ENCODE measurements at places on chromosomes 6 and 20.
A peak's percentile ranks its signal among the peaks of the same experiment; 100 is the strongest.

GRCh38 chr6:136408204-136408603 lies 118.6 kb upstream of the BCLAF1 start:
- peak; percentile 28 for DNase-seq

- no peak for DNase-seq
Measured at GRCh38 chr6:164303102-164303964, 888.8 kb downstream of the QKI start.

- no peak for DNase-seq
Measured at GRCh38 chr6:142316791-142317368, 15.1 kb downstream of the ADGRG6 start.

- no peak for DNase-seq
Measured at GRCh38 chr20:20780127-20780824, 67.8 kb upstream of the RALGAPA2 start.

DNA sequence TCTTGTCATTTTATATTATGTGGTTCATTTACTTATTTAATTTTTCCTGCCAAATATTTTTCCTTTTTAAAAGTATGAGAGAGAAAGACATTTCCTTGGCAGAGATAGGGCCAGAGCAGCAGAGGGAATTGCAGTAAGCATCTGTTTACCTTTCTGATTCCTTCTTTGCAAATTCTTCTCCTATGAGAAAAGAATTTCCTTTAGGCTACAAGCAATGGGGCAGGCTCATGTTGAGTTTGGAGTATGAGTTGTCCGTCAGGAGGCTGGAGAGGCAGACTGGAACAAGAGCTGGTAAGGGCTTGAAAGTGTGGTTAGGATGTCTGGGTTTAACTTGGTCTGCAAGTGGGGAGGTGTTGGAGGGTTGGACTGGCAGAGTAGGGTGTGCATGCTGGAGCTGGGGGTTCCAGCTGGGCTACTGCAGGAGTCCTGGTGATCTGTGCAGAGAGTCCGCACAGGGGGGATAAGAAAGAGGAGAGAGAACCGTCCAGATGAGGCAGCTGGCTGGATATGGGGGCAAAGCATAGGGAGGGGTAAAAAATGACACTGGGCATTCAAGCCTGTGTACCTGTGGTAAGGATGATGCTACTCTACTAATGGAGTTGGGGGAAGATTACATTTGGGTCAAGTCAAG lies 19.7 kb downstream of the TIAM2 start:
- DNase-seq, result peak; percentile 62

- DNase-seq, result no peak
Measured at GRCh38 chr6:138431256-138432062, 27.4 kb downstream of the HEBP2 start.

- no peak for DNase-seq
Measured at GRCh38 chr6:170185175-170185978, 105.5 kb downstream of the DLL1 start.

GRCh38 chr6:143059663-143060353 lies 881 bp upstream of the AIG1 start:
- DNase-seq, result peak; percentile 89

DNA sequence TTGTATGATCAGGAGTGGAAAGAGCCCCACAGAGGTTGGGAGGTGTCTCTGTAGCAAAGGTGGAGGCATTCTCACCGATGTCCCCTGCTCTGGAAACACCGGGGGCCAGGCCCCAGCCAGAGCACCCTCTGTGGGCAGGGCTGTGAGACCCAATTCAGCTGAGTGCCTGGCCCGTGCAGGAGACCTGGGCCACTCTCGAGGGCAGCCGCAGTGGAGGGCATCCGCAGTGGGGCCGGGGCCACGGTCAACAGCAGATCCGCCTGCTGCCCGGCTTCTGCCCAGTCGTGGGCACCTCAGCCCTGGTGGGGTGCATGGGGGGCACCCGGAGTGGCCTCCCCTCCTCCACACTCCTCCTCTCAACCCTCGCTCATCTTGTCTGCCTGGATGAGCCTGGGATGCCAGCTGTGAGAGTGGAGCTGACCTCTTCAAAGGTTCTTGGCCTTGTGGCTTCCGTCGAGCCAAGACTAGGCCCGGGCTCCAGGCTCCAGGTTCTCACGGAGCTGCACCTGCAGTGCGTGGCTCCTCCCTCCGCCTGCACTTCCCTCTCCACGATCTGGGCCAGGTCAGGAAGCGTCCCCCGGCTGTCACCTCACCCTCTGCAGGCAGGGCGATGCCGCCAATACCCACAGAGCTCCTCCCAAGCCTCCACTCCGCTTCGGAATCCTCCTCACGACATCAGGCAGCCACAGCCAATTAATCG lies 134.8 kb downstream of the TAF4 start:
- DNase-seq, result no peak

GRCh38 chr20:22531756-22532155 lies 52.6 kb downstream of the FOXA2 start:
- DNase-seq, result no peak

- peak; percentile 78 for DNase-seq
Measured at GRCh38 chr6:41531591-41532582, 14.3 kb upstream of the FOXP4 start.

DNA sequence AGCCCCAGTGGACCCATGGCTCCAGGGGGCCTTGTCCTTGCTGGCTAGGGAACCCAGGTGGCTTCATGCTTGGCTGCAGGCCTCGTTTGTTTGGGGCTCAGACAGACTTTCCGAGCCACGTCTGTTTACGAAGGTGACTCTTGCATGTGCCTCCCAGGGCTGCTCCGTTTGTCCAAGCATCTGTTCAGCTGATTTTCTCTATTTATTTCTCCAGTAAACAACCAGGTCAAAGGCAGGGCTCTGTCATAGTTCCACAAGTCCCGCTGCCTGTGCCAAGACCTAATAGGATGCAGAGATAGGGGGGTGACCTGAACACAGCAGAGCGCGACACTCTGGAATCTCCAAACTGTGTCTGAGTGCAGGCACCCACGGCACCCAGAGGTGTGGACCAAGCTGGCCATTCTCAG lies 12.8 kb upstream of the SPO11 start:
- no peak for DNase-seq

GRCh38 chr6:41427642-41428335 lies 92.4 kb downstream of the NCR2 start:
- no peak for DNase-seq

- peak; percentile 35 for DNase-seq
Measured at GRCh38 chr20:33753763-33754162, 22.0 kb downstream of the ZNF341 start.

GRCh38 chr20:4951299-4951698 lies 50.0 kb downstream of the SLC23A2 start:
- peak; percentile 80 for DNase-seq

DNA sequence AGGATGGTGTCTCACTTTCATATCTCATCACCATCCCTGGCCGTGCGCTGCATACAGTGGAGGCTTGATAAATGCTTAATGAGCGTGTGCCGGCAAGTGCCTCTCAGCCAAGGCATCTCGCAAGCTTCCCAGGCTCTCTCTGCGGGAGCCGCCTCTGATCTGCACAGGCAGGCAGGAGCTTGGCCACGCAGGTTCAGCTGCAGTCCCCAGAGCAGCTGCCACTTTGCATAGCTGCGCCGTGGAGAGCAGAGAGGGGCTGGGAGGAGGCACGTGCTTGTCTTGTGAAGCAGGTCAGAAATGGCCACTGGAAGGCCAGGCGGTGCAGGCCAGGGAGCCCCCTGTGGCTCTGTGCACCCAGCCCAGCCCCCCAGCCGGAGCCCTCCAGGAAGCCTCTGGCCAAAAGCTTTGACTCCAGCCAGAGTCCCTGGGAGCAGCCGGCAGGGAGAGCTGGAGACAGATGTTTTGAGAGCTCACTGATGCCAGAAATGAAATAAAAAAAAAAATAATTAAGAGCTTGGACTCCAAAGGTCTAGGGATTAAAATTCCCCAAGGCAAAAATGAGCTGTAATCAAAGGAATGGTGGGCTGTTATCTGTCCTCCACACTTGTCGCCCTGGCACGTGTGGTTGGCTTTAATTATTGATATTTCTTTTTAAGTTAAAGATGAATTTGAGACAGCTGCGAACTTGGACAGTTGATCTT lies 377.0 kb downstream of the CDH4 start:
- DNase-seq, result no peak

GRCh38 chr6:115060581-115060980 lies 717.8 kb upstream of the HS3ST5 start:
- DNase-seq, result no peak

GRCh38 chr20:34557936-34558319 lies 590 bp upstream of the MAP1LC3A start:
- DNase-seq, result no peak

DNA sequence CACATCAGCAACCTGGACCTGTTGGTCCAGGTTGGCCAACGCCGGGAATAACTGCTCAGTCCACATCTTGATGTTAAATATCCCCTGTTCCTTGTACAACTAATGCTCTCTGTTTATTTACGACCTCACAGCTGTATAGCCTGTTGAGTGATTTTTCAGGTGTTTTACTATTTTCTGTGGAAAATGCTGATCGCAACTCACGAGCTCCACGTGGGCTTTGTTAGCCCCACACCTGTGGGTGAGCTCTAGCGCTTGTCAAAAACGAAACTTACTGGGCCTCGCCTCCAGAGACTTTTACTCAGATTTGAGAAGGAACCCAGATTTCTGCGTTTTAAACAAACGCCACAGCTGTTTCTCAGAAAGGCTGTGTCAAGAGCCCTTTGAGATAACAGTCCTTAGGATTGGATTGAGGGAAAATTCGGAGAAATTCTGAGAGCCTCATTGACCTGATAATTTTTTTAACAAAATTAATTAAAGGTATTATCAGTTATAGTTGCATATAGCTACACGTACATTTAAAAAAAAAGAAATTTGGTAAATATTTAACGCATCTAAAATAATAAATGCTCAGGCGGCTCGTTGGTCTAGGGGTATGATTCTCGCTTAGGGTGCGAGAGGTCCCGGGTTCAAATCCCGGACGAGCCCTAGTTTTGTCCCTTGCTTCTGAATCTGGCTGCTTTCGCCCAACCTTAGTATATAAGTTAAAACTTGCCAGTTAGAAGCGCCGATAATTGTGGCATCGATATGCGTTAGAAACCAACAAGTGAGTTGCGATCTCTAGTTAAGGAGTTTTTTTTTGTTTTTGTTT lies 16.7 kb downstream of the HMGN4 start:
- peak; percentile 81 for DNase-seq

- DNase-seq, result no peak
Measured at GRCh38 chr20:61045876-61046585, 206.0 kb upstream of the CDH4 start.

DNA sequence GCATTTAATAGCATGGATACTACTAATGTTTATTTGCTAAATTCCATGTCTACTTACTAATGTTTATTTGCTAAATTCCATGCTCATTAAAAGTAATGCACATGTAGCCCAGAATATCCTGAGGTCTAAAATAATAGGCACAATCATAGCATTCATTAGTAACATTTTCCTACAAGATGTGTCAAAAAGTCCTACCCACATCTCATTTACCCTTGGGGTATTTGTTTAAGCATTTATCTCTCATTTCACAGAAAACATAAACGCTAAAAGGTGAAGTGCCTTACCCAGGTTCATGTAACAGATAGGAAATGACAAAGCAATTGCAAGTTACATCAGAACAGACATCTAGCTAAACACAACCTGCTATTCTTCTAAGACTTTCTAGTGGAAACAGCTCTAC lies 457.1 kb downstream of the HACE1 start:
- DNase-seq, result peak; percentile 11

DNA sequence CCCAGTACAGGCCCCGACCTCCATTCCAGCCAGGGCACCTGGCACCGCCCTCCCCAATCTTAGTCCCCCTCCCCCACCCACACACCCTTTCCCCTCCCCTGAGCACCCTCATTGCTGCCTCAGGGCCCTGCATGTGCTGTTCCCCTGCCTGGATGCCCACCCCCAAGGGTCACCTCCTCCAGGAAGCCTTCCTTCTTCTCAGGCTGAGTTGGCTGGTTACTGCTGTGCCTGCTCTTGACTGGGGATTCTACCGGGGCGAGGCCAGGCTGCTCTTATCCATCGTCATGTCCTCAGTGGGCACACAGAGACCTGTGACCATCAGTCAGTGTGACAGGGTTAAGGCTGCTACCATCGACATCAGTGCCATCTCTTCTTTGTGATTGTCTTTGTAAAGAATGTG lies 23.6 kb downstream of the BHLHE23 start:
- DNase-seq, result no peak

GRCh38 chr6:116073765-116074440 lies 13.2 kb upstream of the FRK start:
- peak; percentile 88 for DNase-seq

DNA sequence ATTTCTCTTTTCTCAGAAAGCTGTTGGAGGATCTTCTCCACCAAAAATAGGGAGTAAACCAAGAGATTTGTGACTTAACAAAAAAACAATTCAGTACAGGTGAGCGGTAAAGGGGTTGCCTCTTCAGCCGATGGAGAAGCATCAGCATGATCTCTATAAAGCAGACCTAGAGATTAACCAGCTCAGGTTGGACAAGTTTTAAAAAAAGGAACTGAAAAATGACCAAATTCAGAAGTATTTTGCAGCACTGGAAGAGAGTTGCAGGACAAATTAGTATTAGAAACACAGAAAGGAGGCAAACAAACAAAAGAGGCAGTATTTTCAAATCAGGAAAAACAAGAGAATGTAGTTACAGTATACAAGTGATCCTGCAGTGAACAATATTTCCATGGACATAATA lies 39.6 kb upstream of the ZNF184 start:
- DNase-seq, result no peak

GRCh38 chr6:108423982-108424705 lies 129.3 kb downstream of the AFG1L start:
- DNase-seq, result no peak
